ENCODE measurements at places on chromosomes 4 and X. TPM values are rescaled to one million over a fixed set of nuclear protein-coding genes. Genes with fewer than 3 reads are reported as not detected.

GRCh38 chr4:175048906-175049305 lies 130.7 kb downstream of the ADAM29 start:
- DNase-seq: no peak

- DNase-seq: no peak
Measured at GRCh38 chr4:105014635-105015034, 132.0 kb upstream of the TET2 start.

DNA sequence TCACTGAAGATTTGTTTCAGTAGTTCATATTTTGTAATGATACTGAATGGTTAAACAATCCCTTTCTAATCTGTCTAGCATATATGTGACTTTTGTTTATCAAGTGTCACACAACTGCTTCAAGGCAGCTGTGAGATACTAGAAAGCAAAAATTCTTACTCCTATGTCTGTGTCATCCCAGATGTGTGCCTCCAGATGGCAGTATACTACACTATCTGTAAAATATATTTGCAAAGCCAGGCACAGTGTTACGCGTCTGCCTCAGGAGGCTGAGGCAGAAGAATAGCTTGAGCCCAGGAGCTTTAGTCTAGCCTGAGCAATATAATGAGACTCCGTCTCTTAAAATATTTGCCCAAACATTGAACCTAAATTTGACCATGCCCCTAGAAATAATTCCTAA lies 4.0 kb downstream of the NUDT10 start:
- DNase-seq: peak; percentile 5

DNA sequence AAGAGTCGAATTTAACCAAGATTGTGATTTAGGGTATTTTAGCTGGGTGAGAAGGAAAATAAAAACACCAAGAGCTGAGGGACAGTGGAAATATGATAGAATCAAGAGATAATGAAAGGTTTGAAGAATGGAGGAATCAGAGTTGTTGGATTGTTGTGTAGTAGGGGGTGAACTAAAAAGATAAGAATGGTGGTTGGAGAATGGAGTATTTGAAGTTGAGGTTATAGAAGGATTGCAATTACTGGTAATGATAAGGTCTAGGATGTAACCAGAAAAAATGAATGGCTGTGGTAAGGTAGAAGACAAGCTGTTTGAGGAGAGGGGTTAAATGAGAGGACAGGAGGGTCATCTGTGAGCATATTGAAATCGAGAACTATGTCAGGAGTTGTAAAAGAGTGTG lies 4.5 kb downstream of the ABCE1 start:
- no peak for DNase-seq

The KLHL5 gene
- total RNA-seq: 8.3 TPM

GRCh38 chr4:56611501-56611900 lies 69.6 kb downstream of the HOPX start:
- no peak for DNase-seq

DNA sequence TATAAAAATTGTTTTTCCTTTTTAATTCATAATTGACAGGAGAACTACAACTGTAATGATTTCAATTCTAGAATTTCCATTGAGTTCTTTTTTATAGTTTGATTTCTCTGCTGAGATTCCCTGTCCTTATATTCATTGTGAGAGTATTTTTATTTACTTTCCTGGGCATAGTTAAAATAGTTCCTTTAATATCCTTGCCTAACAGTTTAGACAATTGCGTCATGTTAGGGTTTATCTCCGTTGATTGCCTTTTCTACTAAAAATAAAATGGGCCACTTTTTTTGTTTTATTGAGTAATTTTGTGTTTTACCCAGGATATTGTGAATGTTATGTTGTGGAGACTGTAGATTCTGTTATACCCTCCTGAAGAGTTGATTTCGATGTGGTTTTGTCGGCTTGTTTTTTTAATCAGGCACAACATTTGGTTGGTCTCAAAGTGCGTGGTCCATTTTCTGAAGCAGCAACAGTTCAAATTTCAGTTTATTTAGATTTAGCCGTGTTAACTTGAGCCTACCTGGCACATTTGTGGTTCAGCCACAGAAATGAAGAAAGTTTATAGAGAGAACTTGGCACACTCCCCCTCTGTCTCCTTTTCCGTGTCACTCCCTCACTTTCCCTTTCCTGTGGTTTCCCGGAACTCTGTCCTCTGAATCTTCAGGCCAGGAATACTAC lies 16.0 kb upstream of the PRRG1 start:
- no peak for DNase-seq

GRCh38 chr4:120314969-120315368 lies 248.3 kb upstream of the MAD2L1 start:
- DNase-seq: no peak

- no peak for DNase-seq
Measured at GRCh38 chr4:130486186-130486585, 1390.2 kb downstream of the C4orf33 start.

DNA sequence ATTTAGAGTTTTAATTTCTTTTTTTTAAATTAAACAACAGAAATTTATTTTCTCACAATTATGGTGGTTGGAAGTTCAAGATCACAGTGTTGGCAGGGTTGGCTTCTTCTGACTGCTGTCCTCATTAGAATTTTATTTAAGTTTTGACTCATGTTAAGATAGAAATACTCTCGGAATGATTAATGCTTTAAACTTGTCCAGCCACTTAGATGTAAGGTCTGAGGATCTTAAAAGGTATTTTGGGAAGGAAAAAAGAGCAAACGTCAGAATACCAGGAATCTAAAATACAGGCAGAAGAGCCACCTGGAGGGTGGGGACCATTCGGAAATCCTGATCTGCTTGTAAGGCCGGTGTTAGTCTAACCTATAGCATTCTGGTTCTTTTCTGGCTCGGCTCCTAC lies 423.0 kb upstream of the MAGEB2 start:
- DNase-seq: no peak

The COX18 gene
- 22.7 TPM for total RNA-seq

The TMEM150C gene
- not detected for total RNA-seq

DNA sequence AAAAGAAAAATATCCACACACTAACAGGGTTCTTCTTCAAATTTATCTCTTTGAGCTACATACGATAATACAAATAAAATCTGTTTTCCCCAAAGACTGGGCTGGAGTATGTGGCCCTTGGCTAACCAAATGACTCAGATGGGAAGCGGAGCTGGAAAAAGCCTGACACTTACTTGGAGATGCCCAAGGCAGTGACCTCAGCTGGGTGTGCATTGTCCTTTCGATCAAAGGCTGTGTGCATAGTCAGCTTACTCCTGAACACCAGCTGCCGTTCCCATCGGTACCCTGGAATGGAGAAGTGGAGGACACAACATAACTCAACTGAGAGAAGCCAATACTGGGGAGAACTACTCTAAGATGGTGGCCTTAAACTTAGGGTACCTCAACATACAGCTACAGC lies 95.1 kb downstream of the CDS1 start:
- DNase-seq: no peak

- no peak for DNase-seq
Measured at GRCh38 chrX:71606536-71607216, 11.6 kb downstream of the CXCR3 start.

DNA sequence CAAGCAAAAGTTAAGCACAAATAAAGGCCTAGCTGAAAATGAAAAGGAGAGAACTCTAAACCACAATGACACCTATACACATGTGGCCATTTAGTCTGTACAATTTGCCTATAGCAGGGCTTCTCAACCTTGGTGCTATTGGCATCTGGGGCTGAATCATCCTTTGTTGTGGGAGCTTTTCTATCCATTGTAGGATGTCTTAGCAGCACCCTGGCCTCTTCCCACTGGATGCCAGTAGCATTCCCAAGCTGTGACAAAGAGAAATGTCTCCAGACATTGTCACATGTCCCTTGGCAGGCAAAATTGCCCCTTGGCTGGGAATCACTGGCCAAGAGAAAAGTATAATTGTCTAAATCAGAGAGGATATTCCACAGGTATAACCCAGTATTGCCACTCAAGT lies 13.5 kb upstream of the PRPS2 start:
- no peak for DNase-seq

- no peak for DNase-seq
Measured at GRCh38 chr4:170111546-170111945, 21.8 kb upstream of the AADAT start.

- DNase-seq: no peak
Measured at GRCh38 chr4:7647600-7648543, 213.1 kb upstream of the PSAPL1 start.

- DNase-seq: no peak
Measured at GRCh38 chrX:13283512-13283911, 36.3 kb downstream of the ATXN3L start.

DNA sequence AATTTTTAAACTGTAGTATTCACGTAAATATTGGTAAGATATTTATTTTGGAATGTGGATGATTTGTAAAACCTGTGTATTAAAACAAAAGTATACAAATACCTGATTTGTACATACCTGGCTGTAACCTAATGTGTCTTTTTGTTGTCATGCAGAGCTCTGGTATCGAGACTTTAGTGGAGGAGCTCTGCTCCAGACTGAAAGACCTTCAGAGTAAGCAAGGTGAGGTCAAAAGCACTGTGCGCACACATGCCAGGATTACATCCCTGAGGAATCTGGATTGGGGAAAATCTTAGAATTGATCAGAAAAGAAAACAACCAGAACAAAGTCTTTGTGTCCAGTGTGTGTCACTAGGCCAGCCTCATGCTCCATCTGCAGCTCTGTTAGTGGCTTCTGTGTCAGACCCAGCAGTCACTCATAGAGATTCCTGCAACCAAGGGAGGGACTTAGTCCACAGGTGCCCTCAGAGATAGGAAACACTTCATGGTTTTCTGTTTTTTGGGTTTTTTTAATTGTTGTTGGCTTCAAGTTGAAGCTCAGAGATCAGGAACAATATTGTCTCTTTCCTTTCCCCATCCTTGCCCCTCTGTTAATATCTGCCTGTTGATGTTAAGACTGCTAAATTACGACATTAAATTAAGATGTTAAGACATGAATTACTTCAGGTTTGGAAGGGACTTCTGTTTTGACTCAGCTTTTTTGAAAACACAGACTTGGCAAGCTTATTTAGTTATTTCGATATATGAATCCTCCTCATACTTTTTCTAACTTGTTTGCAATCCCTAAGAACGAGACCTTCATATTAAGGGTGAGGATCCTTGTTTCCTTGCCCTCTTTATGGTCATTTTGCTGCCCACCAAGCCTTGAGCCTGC lies 52.4 kb upstream of the TBC1D14 start:
- no peak for DNase-seq

The HSFX1 gene
- total RNA-seq: 0.25 TPM

DNA sequence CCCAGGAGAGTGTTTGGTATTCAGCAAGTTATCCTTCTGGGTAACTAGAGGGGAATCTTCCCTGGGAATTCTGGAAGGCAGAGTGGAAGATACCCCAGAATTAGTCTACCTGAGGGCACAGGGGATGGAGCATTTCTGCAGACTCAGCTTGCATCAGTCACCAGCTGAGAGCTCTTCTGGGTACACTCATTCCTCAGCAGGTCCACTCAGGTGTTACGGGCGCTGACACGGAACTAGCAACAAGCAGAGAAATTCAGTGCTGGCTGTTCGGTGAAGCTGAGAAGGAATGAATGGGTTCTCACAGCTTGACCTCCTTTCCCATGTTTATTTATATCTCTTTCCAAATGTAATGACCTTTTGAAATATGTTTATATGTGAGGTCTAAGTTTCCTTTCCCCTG lies 106.0 kb upstream of the PNPLA4 start:
- DNase-seq: no peak

DNA sequence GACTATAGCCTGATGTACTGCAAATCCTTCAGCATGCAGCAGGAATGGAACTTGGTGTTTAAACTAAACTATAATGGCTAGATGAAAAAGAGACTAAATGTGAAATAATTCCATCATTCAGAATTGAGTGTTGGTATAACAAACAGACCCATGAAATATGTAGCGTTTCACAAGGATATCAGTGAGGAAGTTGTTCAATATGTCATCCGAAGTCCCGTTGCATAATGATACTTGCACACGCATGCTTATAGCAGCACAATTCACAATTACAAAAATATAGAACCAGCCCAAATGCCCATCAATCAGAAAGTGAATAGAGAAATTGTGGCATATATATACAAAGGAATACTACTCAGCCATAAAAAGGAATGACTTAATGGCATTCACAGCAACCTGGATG lies 20.4 kb downstream of the MECP2 start:
- DNase-seq: no peak

GRCh38 chrX:103475381-103475780 lies 43.9 kb downstream of the RAB40A start:
- no peak for DNase-seq

The SPATA18 gene
- total RNA-seq: 0.44 TPM

The HPSE gene
- 7.8 TPM for total RNA-seq

The NAA10 gene
- 150 TPM for total RNA-seq

The CXCL5 gene
- total RNA-seq: not detected

- DNase-seq: no peak
Measured at GRCh38 chr4:82898322-82899243, 2.0 kb upstream of the THAP9 start.

DNA sequence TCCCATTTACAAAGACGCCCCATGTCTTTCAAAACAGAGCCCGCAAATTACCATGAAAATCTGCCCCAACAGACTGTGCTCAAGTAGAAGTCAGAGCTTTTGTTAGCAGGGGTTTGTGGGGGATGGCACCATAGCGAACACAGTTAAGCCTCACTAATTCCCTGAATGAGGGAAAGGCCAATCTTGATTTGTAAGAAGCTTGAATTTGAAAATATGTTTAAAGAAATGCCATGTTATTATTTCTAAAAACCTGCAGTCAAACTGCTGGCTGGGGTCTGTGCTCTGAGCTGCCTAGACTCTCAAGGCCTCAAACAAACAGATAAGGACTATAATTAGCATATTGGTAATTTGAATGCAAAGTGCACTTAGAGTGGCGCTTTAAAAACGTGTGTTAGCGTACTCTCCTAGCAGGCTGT lies 9.4 kb upstream of the PAK3 start:
- DNase-seq: no peak

DNA sequence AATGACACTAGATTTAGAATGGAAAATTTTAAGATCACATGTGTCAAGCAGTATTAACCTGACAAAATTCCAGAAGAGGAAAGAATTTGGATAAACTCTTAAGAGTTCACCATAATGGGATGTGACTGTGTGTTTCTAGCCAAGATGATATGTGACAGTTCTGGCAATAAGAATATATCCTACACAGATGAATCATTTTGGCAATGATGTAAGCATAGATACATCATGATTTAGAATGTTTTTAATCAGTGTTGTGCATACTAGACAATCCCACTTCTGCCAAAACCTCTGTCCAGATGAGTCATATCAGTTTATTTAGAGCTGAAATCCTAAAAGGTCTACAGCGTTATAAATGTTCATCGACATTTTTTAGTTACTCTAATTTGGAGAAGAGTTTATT lies 48.8 kb downstream of the PTCHD1 start:
- DNase-seq: no peak

All from activated naive CD8-positive, alpha-beta T cell treated with anti-CD3 and anti-CD28 coated beads for 36 hours (primary cell).